Activated CD8-positive, alpha-beta memory T cell treated with anti-CD3 and anti-CD28 coated beads for 1 hour (primary cell): ENCODE measurements at places on chromosomes 6 and 20.

GRCh38 chr6:154611847-154612246 lies 101.4 kb upstream of the CNKSR3 start:
- no peak for DNase-seq

- no peak for DNase-seq
These were observed 23.3 kb upstream of the TOP1 start for GRCh38 chr20:41005361-41005729.

GRCh38 chr20:54107600-54108325 lies 37.4 kb upstream of the BCAS1 start:
- DNase-seq, result no peak

GRCh38 chr6:43180058-43180457 lies 1.9 kb upstream of the CUL9 start:
- DNase-seq, result no peak

DNA sequence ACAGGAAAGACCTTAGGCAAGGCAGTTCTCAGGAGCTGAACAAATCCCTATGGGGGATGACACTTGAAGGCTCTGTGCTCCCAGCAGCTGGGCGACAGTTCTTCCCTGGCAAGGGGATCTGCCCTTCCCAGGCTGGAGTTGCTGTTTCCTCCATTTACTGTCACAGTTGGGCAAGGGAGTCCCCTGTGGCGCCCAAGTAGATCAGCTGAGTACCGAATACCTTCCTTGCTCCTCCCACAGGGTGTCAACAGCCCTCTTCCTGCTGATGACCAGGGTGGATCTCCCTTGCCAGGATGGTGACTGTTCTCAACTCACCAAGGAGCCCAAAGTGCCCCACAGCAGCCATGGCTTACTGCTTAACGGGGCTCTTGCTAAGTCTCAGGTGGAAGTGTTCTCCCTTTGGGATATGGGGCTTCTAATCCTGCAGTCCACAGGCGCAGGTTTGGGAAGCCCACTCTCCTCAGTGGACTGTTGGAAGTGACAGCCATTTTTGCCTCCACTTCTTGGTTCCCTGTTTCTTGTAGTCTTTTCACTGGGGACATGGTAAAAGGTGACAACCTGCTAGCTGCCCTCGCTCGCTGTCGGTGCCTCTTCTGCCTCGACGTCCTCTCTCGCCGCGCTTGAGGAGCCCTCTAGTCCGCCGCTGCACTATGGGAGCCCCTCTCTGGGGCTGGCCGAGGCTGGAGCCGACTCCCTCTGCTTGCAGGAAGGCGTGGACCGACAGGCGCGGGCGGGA lies 5.7 kb upstream of the PSMG4 start:
- no peak for DNase-seq

- DNase-seq, result no peak
These were observed 128.0 kb downstream of the PHACTR1 start for GRCh38 chr6:12844284-12845223.

DNA sequence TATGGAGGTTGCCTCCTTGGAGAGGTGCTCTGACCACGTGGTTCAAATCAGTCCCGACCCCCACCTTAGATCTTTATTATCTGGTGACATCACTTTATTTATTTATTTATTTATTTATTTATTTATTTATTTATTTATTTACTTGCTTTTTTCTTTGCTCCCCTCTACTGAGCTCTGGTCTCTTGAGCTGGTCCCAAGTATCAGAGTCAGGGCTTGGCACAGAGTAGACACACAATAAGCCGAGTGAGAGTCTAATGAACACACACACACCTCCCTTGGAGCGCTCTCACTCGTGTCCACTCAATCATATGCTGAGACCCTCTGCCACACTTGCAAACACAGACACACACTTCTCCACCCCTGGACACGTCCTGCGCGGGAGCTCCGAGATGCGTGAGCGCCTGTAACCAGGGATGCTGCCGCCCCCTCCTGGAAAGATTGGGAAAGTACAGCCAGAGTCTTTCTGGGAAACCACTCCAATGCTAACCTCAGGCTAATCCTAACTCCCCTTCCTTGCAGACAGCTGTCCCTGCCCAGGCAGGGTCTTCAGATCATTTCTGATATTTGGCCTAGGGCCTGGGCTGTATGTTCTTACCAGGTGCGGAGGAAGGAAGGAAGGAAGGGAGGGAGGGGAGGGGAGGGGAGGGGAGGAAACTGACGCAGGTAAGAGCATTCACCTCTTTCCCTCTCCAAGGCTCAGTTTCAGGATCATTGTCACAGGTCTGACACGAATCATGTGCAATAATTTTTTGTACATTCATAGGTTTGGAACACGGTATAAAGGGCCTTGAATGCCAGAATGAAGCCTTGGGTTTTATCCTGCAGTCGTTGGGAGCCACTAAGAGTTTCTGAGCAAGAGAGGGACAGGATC lies 70.9 kb downstream of the STK35 start:
- DNase-seq, result peak; percentile 50

GRCh38 chr20:11686820-11687543 lies 230.7 kb upstream of the BTBD3 start:
- DNase-seq, result no peak

DNA sequence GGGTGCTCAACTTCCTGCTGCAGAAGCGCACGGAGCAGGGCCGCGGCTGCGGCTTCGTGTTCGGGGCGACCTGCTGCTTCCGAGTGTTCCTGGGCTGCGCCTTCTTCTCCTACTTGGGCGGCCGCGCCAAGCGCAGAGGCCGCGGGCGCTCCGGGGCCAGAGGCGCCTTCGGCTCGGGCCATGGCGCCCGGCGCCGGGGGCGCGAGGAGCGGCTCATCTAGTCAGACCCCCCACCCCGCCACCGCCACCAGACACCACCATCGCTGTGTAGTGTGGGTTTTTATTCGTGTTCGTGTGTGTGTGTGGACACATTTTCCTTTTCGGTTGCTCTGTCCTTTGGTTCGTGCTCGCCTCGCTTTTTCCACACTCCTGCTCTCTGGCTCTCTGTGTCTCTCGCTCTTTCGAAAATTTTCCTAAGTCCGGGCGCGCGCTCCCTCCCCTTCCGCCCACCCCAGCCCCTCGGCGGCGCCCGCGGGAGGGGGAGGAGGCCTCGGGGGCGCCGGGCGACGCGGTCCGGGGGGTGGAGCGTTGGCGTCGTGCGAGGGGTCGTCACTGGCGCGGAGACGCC lies 38.1 kb downstream of the GNAS start:
- DNase-seq, result peak; percentile 65

DNA sequence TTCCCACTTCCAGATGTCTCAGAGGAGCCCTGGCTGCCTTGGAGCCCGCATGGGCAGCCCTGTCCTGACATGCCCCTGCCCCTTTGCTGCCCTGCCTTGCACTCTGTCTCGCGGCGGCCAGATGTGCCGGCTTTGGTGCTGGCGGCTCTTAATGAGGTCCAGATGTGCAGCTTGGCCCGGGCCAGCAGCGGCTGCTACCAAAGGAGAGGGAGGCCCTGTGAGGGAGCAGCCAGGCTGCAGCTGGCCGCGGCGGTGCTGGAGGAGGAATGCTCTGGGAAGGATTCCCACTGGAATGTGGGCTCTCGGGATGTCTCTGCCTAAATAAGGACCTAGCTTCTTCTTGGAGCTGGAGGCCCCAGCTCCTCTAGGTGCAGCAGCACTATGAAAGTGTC lies 72.4 kb downstream of the FGD2 start:
- DNase-seq, result no peak

DNA sequence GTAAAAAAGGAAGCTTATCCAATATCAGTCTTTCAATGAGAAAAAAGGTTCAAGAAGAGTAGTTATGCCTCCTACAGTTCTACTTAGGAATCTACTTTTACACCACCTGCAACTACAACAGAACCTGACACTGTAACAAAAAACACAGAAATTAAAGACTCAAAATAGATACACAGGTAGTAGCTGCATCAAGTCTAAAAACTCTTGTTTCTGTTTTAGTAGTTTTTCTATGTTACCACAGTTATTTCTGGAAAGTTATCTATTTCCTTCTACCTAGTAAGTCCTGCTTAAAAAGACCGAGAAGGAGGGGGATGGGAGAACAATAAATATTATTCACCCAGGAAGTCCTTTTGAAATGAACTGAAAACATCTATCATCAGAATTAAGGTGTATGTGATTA lies 52.5 kb downstream of the ATG5 start:
- no peak for DNase-seq

DNA sequence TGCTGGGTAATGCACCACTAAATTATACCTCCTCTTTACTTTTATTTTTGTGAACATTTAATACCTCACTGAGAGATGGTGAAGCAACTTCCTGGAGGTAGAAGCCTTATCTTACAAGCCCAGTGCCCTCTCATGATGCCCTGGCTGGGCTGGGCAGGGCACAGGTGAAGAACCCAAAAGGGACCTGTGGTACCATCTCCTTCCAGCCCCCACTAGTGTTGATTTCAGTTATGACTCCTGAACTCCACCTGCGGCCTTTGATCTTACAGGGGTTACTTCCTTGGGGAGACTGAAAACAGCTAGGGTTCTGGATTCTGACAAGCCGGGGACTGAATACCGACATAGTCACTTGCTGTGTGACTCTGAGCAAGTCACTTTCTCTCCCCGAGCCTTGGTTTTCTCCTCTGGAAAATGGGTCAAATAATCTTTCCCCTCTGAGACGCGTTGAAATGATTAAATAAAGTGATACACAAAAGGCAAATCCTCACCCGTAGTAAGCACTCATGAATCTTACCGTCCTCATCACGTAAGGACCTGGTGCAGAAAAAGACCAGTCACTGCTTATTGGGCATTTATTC lies 1.2 kb downstream of the SLC13A3 start:
- no peak for DNase-seq

- no peak for DNase-seq
These were observed 572.5 kb downstream of the PKHD1 start for GRCh38 chr6:51514748-51515402.

DNA sequence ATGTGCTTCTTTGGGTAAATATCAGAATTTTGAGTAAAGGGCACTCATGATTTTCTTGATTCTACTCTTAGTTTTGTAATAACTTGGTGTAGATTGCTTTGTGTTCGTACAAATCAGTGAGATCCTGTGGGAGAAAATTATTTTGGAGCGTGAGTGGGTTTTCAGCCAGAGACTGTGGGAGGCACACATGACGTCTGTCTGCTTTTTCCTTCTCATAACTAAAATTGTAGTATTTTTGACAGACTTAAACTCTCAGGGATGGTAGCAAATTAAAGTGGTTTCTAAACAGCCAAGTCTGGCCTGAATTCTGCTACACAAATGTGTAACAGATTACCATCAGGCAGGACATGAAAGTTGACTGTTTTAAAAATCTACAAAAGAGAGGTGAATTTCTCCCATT lies 222.6 kb downstream of the OTOR start:
- DNase-seq, result no peak

DNA sequence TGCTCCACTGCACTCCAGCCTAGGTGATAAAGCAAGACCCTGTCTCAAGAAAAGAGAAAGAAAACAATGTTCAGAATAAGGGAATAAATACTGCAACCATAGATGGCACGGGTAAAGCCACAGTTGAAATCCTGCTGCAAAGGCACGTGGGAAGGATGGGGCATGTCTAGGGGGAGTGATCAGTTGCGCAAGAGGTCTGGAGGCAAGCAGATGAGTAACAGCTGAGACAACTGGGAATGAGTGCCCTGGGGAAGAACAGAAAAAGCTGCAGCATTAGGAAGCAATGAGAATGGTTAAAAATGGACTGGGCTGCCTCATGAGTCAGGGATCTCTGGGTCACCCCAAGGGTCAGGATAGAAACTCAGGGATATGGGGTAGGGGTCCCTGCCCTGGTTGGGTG lies 96.3 kb downstream of the GMPR start:
- no peak for DNase-seq

GRCh38 chr6:87066449-87067333 lies 28.2 kb downstream of the CGA start:
- no peak for DNase-seq
